Activated naive CD8-positive, alpha-beta T cell treated with anti-CD3 and anti-CD28 coated beads for 36 hours (primary cell): ENCODE measurements at places on chromosomes 12 and 14. TPM values are rescaled to one million over a fixed set of nuclear protein-coding genes. Genes with fewer than 3 reads are reported as not detected.

DNA sequence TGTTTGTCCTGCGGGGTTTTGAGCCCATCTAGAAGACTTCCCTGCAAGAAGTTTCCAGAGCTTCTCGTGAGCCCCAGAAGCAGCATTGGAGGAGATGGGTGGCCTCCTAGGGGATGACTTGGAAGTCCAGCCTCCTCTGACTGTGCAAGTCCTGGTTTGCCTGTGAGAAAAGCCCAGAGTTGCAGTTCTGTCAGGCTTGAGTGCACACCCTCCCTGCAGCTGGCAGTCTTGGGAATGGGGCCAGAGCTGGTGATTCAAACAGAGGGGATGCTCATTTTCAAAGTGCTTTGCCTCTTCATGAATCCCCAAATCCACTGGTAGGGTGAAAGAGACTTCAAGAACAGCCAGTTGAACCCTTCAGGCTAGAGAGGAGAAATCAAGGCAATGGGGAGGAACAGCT lies 3.9 kb upstream of the PPP1R1A start:
- no peak for DNase-seq
- H3K4me3 ChIP-seq = no peak overlapping the region
- H3K36me3 ChIP-seq = no peaks in the 10 kb centered on the region
- H3K4me1 ChIP-seq = peaks cover 7% of the 10 kb centered on the region
- H3K27ac ChIP-seq = no peak overlapping the region
- H3K27me3 ChIP-seq = peaks cover 45% of the 10 kb centered on the region

DNA sequence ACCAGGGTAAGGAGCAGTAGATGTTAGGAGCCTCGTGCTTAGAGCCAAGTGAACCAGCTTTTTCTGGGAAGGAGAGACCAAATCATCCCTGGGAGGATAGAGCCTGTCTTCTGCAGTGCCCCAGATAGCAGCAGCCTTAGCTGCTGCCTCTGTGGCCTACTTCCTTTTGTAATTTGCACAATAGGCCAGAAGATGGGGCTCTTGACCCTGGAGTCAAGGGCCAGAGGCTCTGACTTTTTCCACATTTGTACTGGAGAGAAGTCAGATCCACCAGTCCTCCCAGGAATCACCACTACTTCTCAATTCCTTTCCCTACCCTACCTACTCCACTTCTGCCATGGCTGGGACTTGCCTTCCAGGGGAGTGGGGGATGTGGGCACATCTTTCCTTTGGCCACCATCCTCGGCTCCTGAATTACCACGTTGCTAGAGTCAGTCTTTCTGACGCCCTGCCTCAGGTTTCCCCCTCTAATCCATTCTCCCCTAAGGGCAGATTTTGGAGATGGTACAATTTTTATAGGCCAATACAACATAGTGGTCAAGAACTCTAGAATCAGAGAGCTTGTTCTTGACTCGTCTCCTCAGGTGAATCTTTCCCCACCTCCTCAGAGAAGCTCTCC lies 3.3 kb upstream of the SLC4A8 start:
- H3K36me3 ChIP-seq = no peaks in the 10 kb centered on the region
- peak; percentile 40 for DNase-seq
- no peaks in the 10 kb centered on the region for H3K27me3 ChIP-seq
- peaks cover 13% of the 10 kb centered on the region for H3K4me1 ChIP-seq
- H3K4me3 ChIP-seq = no peak overlapping the region

GRCh38 chr12:59973515-59973914 lies 377.7 kb downstream of the SLC16A7 start:
- DNase-seq = no peak
- H3K4me1 ChIP-seq = no peaks in the 10 kb centered on the region
- H3K27me3 ChIP-seq = no peaks in the 10 kb centered on the region
- H3K27ac ChIP-seq = no peak overlapping the region
- no peak overlapping the region for H3K4me3 ChIP-seq

- peaks cover 3% of the 10 kb centered on the region for H3K27me3 ChIP-seq
- H3K4me1 ChIP-seq = no peaks in the 10 kb centered on the region
- no peak overlapping the region for H3K27ac ChIP-seq
- no peak for DNase-seq
- no peaks in the 10 kb centered on the region for H3K36me3 ChIP-seq
Measured at GRCh38 chr12:129028844-129029243, 175.6 kb downstream of the GLT1D1 start.

- no peaks in the 10 kb centered on the region for H3K4me1 ChIP-seq
- no peak overlapping the region for H3K4me3 ChIP-seq
- H3K36me3 ChIP-seq = peaks cover 32% of the 10 kb centered on the region
- H3K27me3 ChIP-seq = no peaks in the 10 kb centered on the region
- H3K27ac ChIP-seq = no peak overlapping the region
Measured at GRCh38 chr12:26691234-26691970, 141.6 kb downstream of the ITPR2 start.

DNA sequence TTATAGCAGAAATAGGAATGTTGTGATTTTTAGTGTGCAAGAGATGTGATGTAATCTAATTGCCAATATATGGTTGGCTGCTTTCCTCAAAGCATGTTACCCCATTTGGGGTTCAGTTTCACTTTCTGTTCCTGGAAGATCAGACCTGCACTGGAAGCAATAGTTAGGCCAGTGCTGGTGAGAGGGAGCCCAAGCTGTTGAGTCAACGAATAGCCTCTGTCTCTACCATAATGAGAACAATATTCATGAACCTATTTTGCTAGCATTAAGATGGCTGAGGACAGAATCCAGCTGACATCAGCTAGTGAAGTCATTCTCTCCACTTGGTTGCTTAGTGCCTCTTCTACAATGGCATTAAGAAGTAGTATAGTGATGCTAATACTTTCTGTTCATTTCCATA lies 379.9 kb upstream of the DCN start:
- H3K4me1 ChIP-seq = peaks cover 25% of the 10 kb centered on the region
- H3K27ac ChIP-seq = no peak overlapping the region
- peaks cover 14% of the 10 kb centered on the region for H3K36me3 ChIP-seq
- no peaks in the 10 kb centered on the region for H3K27me3 ChIP-seq
- no peak for DNase-seq

DNA sequence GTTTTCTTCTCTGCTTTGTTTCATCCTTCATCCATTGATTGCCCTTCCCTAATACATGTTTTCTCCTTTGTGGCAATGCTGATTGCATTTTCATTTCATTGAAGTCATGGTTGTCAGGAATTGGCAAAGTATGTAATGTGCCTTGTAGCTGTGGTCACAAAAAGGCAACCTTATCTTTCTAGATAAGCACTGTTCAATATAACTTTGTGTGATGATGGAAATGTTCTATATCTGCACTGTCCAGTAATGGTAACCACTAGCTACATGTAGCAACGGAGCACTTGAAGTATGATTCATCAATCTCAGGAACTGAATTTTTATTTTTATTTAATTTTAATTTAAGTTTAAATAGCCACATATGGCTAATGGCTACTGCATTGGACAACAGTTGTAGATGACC lies 79.8 kb downstream of the PCNX1 start:
- no peaks in the 10 kb centered on the region for H3K27me3 ChIP-seq
- H3K36me3 ChIP-seq = peaks cover 15% of the 10 kb centered on the region
- H3K27ac ChIP-seq = no peak overlapping the region
- no peak for DNase-seq
- H3K4me1 ChIP-seq = peaks cover 32% of the 10 kb centered on the region

DNA sequence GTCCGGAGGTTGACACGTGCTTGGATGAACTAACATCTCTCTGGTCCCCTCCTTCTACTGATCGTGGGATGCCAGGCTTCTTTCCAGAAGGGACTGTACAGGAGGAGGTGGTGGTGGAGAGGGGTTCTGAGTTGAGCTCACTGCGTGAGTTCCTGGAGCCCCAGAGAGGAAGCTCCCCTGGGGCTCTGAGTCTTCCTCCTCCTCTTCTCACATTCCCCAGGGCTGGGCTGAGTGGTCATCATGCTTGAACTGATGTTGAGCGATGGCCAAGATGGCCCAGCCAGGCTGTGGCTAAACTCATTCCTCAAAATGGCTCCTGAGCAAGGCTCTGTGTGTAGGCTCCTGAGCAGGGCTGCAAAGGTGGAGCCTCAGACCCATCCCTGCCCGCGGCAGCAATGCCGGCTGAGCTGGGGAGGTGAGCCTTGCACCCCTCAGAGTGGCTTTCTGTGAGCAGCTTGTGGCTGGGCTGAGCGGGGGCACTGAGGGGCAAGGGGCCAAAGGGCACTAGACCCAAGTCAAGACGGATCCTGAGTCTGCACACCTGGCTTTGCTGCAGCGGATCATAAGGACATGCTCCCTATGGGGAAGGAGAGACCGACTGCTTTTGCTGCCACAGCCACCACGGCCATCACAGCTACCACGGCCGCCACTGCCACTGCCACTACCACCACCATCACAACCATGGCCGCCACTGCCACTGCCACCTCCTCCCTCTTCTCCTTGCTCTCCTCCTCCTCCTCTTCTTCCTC lies 35.4 kb downstream of the MEG3 start:
- H3K36me3 ChIP-seq = no peaks in the 10 kb centered on the region
- no peak overlapping the region for H3K4me3 ChIP-seq
- H3K27ac ChIP-seq = no peak overlapping the region
- no peak for DNase-seq
- no peaks in the 10 kb centered on the region for H3K4me1 ChIP-seq

DNA sequence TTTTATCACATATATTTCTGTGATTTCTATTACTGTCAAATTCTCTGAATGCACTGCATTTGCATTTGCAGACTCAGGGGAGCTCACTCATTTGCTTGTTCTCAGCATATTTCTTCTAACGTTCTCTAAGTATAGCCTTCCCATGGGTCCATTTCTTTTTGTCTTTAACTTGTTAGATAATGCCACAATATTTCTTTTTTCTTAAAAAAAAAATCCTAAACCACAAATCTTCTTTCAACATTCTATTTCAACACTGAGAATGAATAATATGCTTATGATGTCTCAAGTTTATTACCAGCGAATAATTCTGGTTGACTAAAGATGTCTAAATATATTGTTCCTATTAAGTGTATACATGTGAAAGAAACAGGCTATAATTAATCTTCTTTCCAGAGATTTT lies 200.2 kb downstream of the ANO6 start:
- H3K27me3 ChIP-seq = no peaks in the 10 kb centered on the region
- DNase-seq = no peak
- H3K4me1 ChIP-seq = peaks cover 4% of the 10 kb centered on the region
- H3K4me3 ChIP-seq = no peak overlapping the region
- H3K36me3 ChIP-seq = peaks cover 6% of the 10 kb centered on the region

DNA sequence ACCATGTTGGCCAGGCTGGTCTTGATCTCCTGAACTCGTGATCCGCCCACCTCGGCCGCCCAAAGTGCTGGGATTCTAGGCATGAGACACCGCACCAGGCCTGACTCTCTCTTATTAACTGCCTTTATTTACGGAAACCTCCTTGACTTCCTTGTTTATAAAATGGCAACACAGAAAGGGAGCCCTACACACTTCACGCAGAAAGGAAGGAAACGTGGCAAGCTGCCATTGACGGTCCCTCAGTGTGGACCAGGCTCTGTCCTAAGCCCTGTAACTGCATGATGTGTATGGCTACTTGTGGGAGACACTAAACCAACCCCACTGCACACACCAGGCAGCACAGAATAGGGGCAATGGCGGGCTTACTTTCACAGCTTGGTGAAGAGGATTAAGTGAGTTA lies 11.7 kb downstream of the CINP start:
- H3K27ac ChIP-seq = no peak overlapping the region
- H3K4me1 ChIP-seq = peaks cover 5% of the 10 kb centered on the region
- peaks cover 24% of the 10 kb centered on the region for H3K36me3 ChIP-seq
- DNase-seq = no peak

DNA sequence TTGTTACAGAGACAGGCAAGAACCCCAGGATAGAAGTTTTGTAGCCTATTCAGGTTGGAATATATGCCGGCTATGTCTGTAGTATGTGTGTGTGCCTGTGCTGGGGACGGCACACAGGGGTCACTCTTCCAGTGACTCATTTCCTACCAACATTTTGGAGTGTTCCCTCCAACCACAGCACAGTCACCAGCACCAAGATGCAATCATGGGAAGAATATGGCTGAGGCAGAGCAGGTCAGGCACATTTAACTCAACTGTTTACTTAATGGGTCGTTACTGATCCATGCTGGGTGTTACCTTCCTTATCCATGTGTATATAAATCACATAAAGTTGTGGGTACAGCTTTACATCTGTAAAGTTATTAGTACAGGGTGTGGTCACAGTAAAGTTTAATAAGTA lies 178.3 kb downstream of the PRKD1 start:
- H3K4me3 ChIP-seq = no peak overlapping the region
- H3K27ac ChIP-seq = no peak overlapping the region
- no peaks in the 10 kb centered on the region for H3K27me3 ChIP-seq

The RIMBP2 gene
- not detected for total RNA-seq

The TMEM121 gene
- 16.8 TPM for total RNA-seq

The AICDA gene
- not detected for total RNA-seq
